Left renal cortex interstitium (tissue), 4 donors: ENCODE measurements at places on chromosomes 1 and 21. TPM values are rescaled to one million over a fixed set of nuclear protein-coding genes. Genes with fewer than 3 reads are reported as not detected.

PLA2G5 gene
- not detected for polyA plus RNA-seq

DNA sequence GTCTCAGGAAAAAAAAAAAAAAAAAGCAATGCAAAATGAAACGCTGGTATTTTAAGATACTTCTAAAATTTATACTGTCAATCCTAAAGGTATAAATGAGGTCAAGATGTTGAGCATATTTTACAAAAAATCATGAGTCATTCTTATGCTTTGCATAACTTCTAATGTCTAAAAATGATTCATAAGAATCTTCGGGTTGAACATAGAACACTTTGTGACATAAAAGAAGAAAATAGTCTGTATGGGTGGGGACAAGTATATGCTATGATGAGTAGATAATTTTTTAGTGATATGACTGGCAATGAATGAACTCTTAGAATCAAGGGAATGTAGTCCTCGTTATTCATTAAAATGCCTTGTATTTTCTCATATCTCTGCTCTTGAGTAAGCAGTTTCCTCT is 416.9 kb upstream of the USP24 start:
- no peak for DNase-seq

DNA sequence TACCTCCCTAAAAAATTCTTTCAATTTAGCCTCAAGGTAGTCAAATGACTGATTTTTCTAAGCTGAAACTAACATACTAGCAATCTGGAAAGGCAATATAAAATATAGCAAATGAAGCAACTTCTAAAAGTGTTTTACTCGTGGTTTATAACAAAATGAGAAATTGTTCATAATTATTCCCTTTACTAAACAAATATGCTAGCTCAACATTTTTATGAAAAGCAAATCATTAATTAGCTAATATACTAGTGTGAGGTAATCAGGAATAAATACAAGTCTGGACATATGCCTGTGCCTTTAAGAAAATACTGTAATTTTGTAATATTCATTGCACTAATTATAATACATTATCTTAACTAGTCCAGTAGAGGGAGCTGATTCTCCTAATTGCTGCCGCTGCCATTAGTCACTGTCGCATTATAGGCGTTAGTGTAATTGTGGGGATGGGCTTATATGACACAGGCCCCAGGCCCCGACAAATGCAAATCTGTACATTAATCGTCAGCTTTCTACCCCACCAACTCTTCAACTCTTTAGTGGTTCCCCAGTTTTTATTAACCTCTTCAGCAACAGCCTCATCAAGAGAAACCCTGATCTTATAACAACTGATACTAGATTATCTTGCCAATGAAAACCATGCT is 160.9 kb downstream of the GABPA start:
- DNase-seq, result no peak

LCK gene
- 5.9 TPM for polyA plus RNA-seq

- DNase-seq, result no peak
Observed at GRCh38 chr1:29601021-29601420, 364.7 kb downstream of the PTPRU start.

OR10Z1 gene
- polyA plus RNA-seq, result 0.10 TPM

GRCh38 chr1:25019337-25020172 is 89.5 kb upstream of the RUNX3 start:
- DNase-seq, result no peak

- no peak for DNase-seq
Observed at GRCh38 chr1:117130526-117130925, 9.0 kb upstream of the TRIM45 start.

GRCh38 chr21:31497914-31498313 is 153.9 kb upstream of the TIAM1 start:
- DNase-seq, result no peak

- no peak for DNase-seq
Observed at GRCh38 chr1:168178227-168178637, 530 bp upstream of the TIPRL start.

- DNase-seq, result no peak
Observed at GRCh38 chr1:89114662-89115061, 11.3 kb downstream of the GBP2 start.

LCE1D gene
- polyA plus RNA-seq, result not detected

- no peak for DNase-seq
Observed at GRCh38 chr1:83043244-83043643, 955.7 kb downstream of the TTLL7 start.

DNA sequence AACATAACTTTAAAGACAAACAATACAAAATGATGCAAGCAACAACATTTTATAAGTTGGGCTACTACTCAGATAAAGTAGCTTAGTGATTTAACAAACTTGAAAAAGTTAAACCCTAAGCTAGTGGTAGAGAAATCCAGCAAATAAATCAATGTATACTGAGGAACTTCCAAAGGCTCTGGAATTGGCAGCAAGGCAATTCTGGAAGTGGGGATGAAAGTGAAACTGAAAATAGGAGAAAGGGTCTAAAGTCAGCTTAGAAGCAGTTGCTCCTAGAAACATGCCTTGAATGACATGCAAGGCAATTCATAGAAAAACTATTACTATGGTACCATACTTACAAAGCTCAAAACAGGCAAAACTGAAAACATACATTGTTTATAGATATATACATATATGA is 90.0 kb upstream of the CAMK1G start:
- DNase-seq, result no peak

DNA sequence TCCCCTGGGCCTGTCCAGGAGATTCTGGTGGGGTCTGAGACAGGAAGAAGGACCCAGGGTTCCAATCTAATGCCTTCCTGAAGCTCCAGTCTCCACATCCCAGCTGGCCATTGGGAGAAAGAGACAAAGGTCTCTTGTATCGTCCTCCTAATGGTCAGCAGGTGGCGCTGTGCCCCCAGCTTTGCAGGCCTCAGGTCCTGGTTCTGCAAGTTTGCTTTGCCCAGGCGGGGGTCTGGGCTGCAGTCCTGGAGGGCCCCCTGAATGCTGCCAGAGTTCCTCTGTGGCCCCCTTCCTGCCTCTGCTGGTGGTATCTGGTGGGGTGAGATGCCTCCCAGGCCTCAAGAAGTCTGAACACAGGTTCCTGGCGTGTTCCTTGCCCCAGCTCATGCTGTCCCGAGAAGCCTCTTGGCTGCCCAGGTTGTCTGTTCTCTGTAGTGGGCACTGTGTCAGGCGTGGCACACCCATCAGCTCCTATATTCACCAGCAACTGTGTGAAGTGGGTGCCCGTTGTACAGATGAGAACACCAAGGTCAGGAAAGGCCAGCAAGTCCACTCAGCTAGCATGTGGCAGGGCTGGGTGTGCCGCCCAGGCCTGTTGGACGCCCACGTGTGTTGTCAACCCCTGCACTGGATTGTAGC is 33.8 kb upstream of the CSF3R start:
- DNase-seq, result peak; percentile 8

DNA sequence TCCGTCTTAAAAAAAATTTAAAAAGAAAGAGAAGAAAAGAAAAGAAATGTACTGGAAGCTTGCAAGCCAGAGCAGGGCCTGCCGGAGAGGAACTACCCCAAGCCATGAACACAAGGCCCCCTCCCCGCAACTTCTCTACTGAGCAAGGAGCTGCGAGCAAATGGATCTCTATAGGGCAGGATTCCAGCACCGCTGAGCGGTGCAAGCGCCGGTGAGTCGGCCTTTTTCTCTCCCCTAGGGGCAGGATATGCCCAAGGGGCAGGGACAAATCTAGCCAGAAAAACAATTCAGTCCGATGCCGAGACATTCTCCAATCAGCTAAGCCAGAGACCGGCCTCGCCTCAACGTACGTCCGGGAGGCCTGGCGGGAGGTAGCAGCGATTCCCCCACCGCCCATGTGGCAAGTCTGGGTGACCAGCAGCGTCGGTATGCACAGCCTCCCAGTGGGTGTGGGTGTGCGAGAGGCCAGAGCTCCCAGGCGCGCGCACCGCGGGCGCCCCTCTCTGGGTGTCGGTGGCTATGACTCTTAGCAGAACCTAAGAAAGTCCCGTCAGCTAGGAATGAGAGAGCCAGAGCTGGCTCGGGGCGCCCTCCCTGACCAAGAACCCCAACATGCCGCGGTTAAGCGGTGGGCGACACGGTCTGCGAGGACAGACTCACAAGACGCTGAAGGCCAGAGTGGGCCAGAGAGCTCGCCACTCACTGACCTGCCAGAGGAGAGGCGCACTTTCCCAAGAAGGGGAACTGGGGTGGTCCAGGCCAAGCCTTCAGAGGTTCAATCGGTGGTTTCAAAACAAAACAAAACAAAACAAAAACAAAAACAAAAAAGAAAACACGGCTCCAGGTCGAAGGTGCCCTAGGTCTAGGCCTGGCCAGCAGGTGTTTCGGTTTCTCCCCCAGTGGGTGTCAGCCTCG is 1.9 kb downstream of the CSMD2 start:
- peak; percentile 39 for DNase-seq

DNA sequence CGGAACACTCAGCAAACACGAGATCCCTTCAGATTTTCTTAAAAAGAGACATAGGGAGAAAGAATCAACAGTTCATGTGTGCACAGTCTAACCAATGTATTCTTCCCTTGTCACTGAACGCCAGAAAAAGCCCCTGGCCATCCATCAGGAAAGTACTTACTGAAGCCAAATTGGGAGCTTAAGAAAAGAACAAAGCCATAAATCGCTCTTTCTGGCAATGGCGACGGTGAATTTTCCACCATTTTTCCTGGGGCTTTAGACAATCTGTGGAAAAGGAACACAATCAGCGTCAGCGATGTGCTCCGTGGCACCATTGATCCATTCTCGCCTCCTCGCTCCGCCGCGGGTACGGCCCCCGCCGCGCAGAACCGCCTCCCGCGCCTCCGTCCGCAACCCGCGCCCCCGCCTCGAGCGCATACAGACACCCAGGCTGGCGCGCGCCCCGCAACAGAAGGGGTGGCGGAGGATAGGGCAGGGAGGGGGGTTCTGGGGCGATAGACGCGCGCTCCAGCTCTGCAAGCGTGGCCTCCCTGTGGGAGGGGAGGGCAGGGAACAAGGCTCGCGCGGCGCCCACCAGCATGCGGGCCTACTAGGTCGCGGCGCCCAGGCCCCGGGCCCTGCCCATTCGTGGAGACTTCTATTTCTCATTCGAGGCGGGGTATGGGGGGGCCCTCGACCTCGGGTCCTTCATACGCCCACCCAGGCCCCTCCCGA is 440 bp downstream of the PIGP start:
- DNase-seq, result no peak

GRCh38 chr1:225537554-225538251 is 109.9 kb upstream of the LBR start:
- DNase-seq, result no peak

DNA sequence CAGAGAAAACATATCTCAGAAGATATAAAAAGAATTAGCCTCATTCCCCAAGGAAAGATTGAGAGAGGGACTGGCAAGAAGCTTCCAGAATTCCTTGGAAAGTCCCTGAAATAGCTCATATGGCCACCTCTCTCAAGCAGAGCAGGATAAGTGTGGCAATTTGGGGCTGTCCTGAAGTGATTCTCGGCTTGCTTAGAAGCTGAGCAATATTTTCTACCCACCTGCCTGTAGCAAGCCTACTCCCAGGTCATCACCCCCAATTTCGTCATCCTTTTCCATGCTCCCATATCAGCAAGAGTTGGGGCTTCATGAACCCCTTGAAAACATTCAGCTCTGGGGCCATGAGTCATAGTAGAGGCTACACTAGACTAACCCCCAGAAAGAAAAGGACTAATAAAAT is 131.5 kb downstream of the PLPP3 start:
- DNase-seq, result no peak

RIPPLY3 gene
- 2.3 TPM for polyA plus RNA-seq

FCGR1A gene
- polyA plus RNA-seq, result 2.6 TPM

- no peak for DNase-seq
Observed at GRCh38 chr21:35438643-35439404, 389.7 kb upstream of the RUNX1 start.

KCNJ15 gene
- polyA plus RNA-seq, result 159 TPM

- no peak for DNase-seq
Observed at GRCh38 chr1:82400521-82400920, 599.8 kb downstream of the ADGRL2 start.
